Activated naive CD4-positive, alpha-beta T cell (primary cell): ENCODE measurements at places on chromosomes 1 and 21.

DNA sequence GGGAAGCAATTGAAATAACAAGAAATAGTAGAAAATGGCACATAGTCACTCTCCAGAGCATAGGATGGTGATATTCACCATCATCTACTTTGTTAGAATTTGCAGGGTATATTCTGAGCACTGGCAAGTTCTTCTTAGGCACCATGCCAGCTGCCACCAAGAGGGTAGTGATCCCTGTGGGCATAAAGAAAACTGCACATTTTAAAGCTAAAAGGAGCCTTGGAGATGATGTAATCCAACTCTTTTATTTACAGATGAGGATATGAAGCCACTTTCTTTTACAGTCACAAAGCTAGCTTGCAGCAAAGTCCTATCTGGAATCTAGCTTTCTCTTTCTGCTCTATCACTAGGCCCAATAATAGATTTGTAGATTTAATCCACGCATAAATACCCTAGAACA lies 69.0 kb downstream of the PTGER3 start:
- no peak for DNase-seq

GRCh38 chr1:185825556-185825955 lies 91.4 kb downstream of the HMCN1 start:
- DNase-seq: no peak

DNA sequence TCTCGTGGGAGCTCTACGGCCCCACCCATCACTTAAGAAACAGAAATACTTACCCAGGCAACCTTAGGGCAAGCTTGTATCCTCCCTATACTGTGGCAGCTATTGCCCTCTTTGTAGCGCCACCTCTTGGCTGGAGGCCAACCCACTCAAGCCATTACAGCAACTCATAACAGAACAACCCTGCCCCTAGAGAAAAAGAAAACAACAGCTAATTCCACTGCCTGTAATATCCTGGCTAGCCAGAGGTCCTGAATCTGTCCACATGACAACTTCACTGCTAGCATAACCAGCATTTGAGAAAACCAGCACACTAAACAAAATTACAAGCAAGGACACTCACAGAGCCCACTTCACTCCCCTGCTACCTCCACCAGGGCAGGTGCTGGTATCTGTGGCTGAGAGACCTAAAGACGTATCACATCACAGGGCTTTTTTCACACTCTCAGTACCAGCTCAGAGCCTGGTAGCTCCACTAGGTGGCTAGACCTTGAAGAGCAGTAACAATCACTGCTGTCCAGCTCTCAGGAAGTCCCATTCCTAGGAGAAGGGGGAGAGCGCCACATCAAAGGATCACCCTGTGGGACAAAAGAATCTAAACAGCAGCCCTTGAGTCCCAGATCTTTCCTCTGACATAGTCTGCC lies 14.5 kb upstream of the MX1 start:
- DNase-seq: no peak

GRCh38 chr1:111733183-111733991 lies 5.8 kb downstream of the INKA2 start:
- no peak for DNase-seq

DNA sequence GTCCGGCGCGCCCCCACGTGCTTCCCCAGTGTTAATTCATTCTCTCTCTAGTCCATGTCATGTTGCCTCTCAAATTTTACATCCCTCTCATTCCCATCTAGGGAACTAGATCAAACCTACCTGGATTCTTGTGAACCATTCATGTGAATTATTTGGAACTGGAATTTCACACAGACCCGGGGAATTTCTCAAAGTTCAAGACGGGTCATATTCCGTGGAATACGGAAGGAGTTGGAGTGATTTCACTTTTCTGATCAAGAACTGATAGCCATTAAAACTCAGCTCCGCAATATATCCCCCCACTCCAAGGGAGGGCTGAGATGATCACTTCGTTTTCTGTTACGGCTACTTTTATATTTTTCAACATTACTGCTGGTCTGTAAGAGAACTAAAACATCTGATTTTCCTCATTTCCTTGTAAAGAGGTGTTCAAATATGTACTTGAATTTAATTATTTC lies 1.0 kb upstream of the ENO1 start:
- DNase-seq: no peak

DNA sequence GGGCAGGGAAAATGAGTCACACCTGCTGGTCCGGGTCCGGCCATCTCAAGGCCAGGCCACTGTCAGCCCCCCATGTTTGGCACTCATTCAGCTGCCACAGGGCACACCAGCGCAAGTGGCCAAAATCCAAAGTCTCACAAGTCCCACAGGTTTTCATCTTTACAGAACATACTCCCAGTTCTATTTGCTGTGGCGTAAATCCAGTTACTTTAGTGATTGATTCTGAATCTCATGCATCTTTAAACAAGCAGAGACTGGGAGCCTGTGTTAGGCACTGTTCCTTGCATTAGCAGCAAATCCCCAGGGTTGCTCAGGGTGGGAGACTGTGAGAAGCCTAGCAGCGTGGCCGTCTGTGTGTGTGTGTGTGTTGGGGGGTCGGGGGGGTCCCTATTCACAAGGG lies 1.1 kb upstream of the SLC2A5 start:
- no peak for DNase-seq

GRCh38 chr21:42799948-42800347 lies 79.4 kb downstream of the WDR4 start:
- DNase-seq: no peak

DNA sequence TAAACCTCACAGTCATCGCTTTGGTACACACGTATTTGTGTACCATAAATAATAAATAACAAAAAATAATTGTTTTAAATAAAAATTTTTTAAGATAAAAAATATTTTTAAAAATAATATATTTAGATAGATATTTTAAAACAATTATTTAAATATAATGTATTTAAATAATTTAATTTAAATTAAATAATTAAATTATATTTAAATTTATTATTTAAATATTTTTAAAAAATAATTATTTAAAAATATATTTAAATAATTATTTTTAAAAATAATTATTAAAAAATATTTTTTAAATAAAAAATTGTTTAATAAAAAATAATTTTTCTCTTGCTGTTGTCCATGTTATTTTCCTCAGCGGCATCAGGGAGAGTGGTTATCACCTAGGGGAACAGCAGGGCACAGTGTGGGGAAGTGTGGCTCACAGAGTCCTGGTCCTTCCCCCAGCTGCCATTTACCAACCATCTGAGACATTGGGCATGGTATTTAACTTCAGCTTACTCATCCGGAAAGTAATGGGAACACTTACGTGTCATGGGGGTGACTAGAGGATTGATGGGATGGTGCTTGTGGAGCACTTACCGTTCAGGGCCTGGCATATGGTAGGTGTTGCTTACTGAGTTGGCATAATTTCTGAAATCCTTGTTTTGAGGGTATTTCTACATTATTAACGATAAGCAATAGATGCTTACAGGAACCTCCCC lies 92.9 kb upstream of the TSPAN2 start:
- DNase-seq: no peak

DNA sequence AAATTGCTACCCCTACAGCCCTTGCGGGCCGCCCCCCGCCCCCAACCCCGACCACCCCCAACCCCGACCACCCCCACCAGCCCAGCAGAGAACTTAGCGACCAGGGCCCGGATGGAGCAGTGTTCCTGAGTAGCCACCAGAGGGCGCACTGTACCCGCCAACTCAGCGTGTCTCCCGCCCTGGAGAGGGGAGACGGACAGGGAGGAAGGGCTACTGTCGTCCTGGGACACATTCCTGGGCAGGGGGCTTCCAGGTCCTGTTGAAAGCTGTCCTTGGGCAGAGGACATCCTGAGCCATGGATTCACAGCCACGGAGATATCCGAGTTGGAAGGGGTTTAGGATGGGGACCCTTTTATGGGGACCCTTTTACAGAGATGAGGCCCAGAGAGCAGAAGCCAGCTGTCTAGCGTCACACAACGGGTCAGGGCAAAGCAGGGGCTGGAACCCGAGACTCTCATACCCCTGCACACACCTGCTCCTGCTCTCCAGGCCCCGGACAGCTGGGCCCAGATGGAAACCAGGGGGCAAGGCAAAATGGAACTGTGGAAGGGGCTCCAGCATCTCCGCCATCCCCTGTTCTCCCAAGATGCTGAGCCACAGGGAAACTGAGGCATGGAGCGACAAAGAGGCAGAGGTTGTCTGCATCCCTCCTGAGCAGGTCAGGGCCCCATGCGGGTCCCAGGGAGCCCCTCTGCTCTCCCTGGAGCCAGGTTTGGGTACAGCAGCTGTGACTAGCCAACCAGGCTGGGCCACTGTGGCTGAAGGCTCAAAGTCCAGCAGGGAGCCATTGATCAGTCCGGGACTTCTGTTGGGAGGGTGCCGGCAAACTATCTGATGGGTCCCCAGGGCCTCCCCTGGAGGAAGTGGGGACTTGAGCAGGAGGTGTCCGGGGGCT lies 25.0 kb upstream of the LAPTM5 start:
- peak; percentile 24 for DNase-seq

- DNase-seq: no peak
These were observed 1.4 kb upstream of the IGSF8 start for GRCh38 chr1:160099716-160100375.

GRCh38 chr1:18739897-18740296 lies 109.3 kb downstream of the PAX7 start:
- DNase-seq: no peak

DNA sequence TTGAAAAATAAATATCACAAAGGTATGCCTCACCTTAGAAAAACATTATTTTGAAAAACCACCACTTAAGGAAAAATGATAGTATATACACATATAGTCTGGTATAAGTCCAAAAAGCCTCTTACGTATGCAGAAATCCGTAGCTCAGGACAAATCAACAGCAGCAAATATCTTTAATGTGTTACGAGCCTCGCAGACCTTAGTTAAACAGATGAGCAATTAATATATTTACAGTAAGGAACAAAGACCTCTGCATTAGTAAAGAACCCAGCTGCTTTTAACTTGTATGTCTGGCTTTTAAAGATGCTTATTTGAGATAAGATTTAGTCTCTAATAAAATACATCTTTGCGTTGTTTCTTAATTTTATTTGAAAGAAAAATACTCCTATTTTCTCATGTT lies 79.9 kb upstream of the CHRM3 start:
- DNase-seq: no peak

GRCh38 chr21:34615487-34615814 lies 538 bp upstream of the RCAN1 start:
- no peak for DNase-seq

- DNase-seq: no peak
These were observed 38.8 kb downstream of the CDCP2 start for GRCh38 chr1:54114001-54114400.

DNA sequence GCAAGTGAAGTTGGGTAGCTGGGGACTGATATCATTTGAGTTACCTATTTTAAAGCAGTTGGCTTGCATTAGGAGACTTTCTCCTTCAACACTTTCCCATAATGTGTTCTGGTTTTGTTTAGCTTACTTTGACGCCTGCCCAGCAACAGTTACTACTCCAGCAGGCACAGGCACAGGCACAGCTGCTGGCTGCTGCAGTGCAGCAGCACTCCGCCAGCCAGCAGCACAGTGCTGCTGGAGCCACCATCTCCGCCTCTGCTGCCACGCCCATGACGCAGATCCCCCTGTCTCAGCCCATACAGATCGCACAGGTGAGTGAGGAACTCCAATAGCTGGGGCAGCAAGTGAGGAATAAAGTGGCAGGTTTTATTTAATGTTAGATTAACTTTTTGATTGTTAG lies 144.3 kb downstream of the CD247 start:
- no peak for DNase-seq

DNA sequence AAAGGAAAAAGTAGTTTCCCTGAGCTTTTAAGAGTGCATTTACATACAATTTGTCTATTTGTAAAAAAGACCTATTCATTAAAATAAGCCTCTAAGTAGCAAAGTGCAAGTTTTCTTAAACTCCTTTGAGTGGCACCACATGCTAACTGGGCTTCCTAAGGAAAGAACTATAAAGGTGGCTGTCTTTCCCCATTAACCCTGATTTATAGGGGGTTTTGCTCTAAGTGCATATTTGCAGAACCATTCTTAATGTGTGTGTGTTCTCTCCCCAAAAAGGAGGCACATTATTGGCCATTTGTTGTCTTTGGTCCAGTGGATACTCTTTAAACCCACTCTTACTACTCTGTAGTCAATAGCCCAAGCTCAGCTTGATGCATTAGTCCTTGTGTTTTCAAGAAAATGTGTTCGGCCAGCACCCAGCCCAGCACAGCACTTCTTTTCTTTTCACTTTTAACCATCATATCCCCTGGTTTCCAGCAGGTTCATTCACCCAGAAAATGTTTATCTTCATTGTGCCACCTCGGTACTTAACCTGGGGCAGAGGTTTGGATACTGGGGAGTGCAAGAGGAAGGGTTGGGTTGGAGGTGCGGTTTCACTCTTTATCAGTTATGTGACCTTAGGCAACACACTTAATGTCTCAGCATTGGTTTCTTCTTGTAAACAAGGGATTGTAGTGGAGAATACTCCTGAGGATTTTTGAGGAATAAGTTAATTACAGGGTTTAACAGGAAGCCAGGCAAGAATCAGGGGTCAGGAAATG lies 161.9 kb upstream of the UBE2U start:
- no peak for DNase-seq

DNA sequence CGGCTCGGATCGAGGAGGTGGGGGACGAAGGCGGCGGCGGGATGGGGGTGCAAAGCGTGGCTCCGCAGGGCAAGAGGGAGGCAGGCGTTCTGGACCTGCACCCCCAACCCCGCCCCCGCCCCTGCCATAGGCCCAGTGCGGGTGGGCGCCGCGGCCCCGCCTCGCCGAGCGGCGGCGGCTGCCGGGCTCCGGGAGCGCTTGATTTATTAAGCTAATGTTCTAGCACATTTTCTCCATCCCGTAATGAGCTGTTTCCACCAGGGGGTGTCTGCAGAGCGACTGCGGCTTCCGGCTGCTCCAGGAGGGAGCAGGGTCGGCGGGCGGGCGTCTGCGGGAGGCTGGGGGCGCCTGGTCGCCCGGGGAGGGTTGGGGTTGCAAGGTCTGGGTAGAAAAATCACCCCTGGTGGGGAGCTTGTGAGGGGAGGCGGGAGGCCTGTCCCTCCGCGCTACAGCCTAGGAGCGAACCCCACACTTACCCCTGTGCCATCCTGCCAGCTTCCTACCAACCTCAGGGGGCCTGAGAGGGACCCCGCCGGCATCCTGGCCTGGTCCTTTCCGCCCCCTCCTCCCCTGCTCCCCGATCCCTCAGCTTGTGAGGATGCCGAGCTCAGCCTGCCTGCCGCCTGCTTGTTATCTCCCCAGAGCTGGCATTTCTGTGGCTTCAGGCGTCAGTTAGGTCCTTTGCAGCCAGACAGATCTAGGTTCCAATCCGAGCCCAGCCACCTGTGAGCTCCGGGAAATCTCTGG lies 48.5 kb upstream of the ACOT11 start:
- no peak for DNase-seq

DNA sequence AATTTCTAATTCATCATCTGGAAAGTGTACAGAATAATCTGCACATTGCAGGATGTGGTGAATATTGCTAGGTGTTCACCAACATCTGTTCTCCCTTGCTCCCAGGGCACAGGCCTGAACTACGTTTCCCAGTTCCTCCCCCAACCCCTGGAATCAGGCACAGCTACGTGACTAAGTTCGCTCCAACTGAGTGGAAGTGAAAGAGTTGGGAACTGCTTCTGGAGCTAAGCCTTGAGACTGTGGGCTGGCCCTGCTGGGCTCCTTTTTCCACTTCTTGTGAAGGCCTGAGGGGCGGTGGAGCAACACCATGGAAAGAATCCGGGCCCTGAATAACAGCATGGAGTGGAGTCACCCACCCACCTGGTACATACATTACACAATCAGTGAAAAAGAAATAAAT lies 534.6 kb downstream of the SMYD3 start:
- DNase-seq: no peak

- no peak for DNase-seq
These were observed 52.2 kb downstream of the TRAF5 start for GRCh38 chr1:211378844-211379243.
